ENCODE measurements at places on chromosomes 6 and 20.

DNA sequence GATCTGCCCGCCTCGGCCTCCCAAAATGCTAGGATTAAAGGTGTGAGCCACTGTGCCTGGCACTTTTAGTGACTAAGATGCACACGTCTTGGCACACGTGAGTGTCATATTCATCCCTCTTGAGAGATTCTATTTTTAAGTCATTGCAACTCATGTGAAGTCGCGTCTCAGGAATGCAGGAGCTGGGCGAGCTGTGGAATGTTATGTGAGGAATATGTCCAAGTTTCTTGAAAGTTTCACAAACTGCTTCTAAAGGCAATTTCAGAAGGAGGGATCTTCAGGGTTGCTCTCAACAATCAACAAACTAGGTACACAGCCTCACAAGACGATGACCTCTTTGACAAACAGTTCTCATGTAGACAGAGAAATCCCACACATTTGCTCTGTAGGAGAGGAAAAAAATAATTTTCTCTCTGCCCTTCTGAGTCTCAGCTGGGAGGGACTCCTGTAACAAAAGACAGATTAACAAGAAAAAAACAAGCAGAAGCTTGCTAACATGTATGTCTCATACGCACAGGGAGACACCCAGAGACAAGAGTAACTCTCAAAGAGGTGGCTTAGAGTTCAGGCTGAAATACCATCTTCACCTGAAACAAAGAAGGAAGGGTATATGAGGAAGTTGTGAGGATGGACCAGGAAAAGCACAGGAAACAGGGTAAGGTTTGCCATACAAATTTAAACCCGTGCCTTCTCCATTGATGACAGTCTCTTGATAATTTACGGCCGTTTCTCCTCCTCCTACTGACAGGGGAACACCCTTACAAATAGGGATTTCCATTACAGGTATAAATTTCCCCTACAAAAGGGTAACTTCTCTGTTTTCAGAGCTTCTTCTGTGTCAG is 45.3 kb upstream of the FAM50B start:
- no peak for DNase-seq

GRCh38 chr6:24910331-24910960 is 25.3 kb downstream of the RIPOR2 start:
- no peak for DNase-seq

DNA sequence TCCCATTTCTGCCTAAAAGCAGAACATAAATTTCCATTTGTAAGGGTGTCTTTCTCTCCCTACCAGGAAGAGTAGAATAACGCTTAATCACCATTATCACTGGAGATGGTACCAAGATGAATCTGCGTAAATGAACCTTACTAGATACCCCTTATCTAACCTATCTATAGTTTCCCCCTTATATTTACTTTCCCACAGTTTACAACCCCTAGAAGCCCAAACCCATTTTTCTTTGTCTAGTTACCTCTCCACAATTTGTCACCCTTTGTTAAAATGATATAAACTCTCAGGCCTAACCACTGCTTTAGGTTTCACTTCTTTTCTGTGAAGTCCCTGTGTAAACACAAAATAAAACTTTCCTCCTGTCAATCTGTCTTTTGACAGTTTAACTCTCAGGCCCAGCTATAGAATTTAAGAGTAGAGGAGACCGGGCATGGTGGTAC is 45.5 kb downstream of the PCNA start:
- DNase-seq: no peak

DNA sequence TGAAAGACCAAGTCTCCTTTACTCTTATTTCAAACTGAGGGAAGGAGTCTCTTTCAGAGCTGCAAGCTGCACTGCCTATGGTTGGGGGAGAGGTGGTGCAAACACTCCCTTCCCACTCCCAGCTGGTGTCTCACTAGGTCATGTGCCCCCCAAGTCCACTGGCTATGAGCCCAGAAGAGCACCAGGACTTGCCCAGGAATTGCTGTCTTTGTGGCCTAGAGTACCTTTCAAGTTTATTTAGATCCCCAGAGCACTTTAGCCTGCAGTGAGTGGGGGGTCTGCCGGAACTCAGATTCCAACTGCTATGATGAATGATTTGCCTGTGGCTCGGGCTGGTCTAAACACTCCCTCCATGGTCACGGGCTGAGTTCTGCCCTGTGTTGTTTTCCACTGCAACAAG is 192.6 kb upstream of the CITED2 start:
- no peak for DNase-seq

DNA sequence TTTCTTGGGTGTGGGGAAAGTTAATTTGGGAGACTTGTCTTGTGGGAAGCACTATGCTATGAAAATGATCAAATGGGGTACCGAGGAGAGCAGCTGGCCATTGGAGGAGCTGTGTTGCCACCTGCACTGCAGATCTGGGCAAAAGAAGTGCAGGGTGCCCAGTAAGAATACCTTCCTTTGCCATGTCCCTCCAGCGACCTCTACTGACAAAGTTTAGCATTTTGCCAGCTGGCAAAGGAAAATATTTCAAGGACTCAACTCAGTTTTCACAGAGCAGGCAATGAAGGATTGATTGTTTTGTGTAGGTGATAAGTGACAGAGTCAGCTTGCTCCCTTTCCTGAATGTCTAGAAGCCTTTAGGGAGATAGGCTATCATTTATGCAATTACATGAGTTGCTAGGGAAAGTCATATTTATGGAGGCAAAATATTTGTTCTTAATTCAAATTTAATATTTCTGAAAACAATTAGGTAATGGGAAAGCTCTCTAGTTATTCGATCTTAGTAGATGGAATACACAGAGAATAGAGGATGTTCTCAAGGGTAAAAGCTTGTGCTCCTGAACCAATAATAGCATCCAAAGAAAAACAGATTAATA is 118.4 kb downstream of the FARS2 start:
- DNase-seq: no peak

DNA sequence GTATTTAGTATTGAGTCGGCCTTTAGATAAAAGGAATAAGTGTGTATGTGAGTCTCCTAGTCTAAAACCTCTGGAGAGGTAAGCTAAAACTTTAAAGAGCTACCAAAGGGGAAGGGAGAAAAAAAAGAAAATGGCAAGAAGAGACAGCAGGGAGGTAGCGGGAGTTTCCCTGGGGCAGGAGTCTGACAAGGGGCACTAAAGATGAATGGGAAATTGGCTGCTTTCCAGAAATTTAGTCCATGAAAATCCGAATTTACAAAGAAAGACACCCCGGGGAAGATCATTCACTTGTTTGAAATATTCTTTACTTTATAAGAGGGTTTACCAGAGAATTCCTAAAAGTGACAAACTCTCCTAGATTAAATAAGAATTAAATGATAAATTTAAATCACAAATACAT is 19.3 kb downstream of the RMND1 start:
- DNase-seq: no peak

DNA sequence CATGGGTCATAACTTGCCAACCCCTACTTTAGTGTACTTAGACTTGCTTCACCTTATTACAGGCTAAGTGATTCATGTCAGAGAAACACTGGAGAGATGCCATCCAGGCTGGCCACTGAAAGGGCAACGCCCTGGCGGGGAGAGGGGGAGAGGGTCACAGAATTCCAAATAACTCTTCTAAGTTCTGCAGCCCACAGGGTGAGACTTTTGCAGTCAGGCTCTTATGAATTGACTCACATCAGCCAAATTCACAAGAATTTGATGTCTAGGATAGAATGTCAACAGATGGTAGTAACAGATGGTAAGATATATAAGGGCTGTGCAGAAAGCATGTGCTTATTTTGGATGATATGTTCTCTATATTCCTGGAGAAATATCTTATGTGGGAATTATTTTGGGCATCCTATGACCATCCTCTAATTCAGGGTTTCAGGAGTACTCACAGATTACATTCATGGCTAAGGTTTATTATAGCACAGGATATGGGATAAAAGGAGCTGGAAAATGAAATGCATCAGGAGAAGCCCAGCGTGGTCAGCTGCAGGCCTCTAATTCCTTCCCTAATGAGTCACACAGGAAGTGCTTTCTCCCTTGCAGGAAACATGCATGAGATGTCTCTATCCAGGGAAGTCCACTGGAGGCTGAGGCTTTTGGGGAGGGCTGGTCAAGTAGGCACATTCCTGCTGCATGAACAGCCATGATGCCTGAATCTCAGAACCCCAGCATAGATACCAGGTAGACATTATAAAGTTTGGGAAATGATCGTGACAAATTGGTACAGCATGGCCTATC is 58.7 kb upstream of the RIN2 start:
- DNase-seq: no peak

DNA sequence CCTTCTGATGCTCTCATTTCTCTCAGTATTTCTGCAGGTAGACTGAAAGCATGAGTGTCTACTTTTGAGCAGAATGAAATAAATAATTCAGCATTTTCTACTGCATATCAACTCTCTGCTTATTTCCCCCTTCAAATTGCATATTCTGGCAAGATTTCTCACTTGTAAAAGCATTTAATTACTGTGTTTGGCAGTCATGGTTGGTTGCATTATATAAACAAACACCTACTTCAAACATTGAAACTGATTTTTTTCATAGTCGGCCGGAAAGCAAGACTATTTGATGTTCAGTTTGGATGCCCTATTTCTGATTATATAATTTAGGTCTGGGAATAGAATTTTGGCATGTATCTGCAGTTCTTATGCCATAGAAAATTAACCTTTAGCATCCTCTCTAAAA is 73.1 kb downstream of the PLEKHG1 start:
- no peak for DNase-seq

DNA sequence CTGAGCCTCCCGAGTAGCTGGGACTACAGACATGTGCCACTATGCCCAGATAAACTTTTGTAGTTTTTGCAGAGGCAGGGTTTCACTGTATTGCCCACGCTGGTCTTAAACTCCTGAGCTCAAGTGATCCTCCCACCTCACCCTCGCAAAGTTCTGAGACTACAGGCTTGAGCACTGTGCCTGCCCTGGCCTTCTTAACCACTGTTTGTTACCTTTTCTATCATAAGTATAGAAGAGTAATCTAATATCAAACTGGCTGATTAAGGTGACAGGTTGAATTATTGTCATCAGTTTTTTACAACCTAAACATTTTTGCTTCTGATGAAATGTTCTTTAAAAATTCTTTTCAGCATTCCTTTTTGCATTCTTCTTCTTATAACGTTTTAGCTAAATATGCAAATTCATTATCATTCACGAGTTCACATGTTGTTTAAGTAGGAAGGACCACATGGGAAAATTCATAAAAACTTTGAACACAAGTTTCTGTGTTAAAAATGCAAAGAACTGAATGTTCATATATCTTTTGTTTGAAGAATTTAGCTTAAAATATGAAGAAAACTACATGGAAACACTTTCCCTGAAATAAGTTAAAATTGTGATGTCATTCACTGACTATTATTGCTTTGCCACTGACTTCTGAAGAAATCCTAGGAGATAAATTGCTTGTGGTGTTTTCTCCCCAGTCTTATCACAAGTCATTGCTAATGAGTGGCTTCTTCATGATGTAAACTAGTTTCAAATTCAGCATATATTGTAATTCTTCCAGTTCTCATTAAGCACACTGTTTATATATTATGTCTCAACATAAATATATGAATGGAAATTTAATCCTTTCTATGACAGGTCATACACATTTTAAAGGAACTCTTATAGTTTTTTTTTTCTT is 106.7 kb downstream of the ADGRB3 start:
- no peak for DNase-seq

DNA sequence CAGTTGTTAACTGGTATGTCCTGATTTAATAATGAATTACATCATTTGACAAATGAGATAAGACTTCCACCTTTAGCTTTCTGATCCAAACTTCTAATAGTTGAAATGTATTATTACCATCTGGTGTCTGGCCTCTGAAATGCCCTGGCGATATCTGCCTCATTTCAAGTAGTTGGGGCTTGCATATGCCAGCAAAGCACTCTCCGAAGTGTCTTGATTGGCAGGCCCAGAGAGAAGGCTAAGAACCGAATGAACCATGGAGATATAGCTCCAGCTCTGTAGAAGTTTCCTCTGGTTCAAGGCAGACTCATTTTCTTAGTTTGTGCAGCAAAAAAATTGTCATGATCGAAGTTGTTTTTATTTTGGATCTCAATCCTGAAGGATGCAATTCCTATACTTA is 13.4 kb upstream of the HIVEP2 start:
- no peak for DNase-seq

DNA sequence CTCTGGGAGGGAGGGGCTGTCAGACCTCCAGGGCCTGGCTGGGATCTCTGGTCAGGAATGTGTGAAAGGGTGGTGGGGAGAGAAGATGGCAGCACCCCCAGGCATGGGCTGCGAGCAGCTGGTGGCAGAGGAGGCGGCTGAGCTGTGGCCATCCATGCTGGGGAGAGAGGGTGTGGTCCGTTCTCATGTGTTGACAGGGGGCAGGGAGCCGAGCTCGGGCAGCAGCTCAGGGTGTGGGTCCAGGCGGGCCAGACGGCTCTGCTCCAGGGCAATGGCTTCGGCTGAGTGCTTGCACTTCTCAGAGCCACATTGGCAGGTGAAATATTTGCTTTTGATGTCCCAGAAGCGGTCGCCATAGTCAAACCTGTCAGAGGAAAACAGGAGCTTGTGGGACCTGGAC is 1.1 kb upstream of the SLC44A4 start:
- DNase-seq: no peak

DNA sequence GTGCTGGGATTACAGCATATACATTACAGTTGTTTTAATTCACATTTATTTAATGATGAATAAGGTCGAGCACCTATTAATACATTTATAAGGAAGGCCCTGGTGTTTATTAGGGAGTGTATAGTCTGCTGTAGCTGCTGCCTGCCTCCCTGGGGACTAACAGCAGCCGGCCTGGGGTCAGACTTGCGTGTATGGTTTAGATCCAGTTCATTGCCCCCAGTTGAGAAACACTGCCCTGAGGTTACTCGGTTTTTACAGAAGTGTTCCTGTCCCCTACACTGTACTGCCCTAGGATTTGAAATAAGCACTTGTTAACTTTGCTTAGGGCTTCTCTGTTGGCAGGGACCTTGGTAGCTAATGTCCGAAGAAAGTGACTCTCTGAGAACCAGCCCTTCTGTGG is 4.0 kb downstream of the TTPAL start:
- DNase-seq: no peak

- DNase-seq: no peak
Observed at GRCh38 chr20:15699431-15700146, 873.7 kb downstream of the KIF16B start.

DNA sequence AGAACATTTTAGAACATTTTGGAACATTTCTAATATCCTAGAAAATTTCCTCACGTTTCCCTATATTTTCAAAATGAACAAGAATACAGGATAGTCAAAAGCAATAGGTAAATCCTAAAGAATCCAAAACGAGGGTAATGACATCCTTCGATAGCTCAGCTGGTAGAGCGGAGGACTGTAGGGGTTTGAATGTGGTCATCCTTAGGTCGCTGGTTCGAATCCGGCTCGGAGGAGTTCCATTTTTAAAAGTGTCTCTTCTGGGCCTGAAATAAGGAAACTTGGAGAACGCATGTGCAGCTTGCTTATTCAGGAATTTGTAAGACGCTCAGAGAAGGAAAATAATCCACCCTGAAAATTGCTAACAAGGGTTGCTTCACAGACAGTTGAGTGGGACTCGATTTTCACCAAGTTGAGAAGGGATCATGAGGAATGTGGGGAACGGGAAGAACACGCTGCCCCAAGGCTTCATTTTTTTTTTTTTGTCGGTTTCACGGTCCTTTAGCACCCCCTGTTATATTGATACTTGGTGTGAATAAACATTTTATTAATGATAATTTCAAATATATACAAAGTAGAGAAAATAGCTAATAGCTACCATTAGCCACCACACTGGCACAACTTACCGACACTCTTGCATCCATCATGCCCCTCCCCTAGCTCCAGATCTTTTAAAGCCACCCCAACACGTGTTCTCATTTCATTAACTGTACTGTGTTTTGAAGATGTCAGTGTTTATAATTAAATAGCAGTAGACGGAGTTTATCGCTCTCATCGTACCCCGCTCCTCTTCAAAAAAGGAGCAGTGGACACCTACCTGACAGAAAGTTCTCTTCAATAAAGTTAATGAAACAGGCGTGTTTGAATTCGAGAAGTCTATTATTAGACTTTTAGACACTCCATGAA is 1.8 kb upstream of the ABT1 start:
- no peak for DNase-seq
